ENCODE measurements at places on chromosomes 12 and 14. TPM values are rescaled to one million over a fixed set of nuclear protein-coding genes. Genes with fewer than 3 reads are reported as not detected.

The FIGNL2 gene
- total RNA-seq = 2.1 TPM

GRCh38 chr12:91695964-91696363 lies 449.7 kb downstream of the BTG1 start:
- H3K36me3 ChIP-seq = no peaks in the 10 kb centered on the region
- H3K4me3 ChIP-seq = no peak overlapping the region
- H3K27me3 ChIP-seq = no peaks in the 10 kb centered on the region
- H3K4me1 ChIP-seq = no peaks in the 10 kb centered on the region
- H3K27ac ChIP-seq = no peak overlapping the region

- H3K27me3 ChIP-seq = no peaks in the 10 kb centered on the region
- H3K27ac ChIP-seq = no peak overlapping the region
- H3K4me1 ChIP-seq = no peaks in the 10 kb centered on the region
These were observed 463.4 kb upstream of the TMEM132C start for GRCh38 chr12:127803545-127803944.

DNA sequence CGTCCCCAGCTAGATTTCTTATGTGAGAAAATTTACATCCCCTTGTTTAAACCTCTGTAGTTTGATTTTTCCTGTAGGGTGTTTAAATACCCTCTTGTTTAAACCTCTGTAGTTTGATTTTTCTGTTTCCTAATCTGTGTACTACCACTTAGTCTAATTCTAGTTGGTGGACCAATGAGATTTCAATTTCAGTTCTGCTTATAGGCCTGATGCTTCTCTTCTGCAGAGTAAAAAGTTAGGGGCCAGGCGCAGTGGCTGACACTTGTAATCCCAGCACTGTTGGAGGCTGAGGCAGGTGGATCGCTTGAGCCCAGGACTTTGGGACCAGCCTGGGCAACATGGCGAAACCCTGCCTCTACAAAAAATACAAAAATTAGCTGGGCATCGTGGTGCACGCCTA lies 11.5 kb downstream of the UBC start:
- DNase-seq = no peak
- H3K27ac ChIP-seq = no peak overlapping the region
- H3K4me3 ChIP-seq = no peak overlapping the region
- no peaks in the 10 kb centered on the region for H3K27me3 ChIP-seq

- peaks cover 41% of the 10 kb centered on the region for H3K4me1 ChIP-seq
- H3K27me3 ChIP-seq = no peaks in the 10 kb centered on the region
- H3K4me3 ChIP-seq = no peak overlapping the region
- no peaks in the 10 kb centered on the region for H3K36me3 ChIP-seq
These were observed 133.1 kb downstream of the DAAM1 start for GRCh38 chr14:59321626-59321949.

- peaks cover 25% of the 10 kb centered on the region for H3K27me3 ChIP-seq
- no peak overlapping the region for H3K4me3 ChIP-seq
- H3K4me1 ChIP-seq = no peaks in the 10 kb centered on the region
- DNase-seq = no peak
- H3K36me3 ChIP-seq = no peaks in the 10 kb centered on the region
These were observed 20.7 kb upstream of the TMEM106C start for GRCh38 chr12:47942614-47943225.

- H3K4me3 ChIP-seq = no peak overlapping the region
- no peak for DNase-seq
These were observed 1018.5 kb downstream of the LRFN5 start for GRCh38 chr14:42624980-42625761.

GRCh38 chr12:51848326-51848727 lies at the start of gene FIGNL2:
Gene FIGNL2 (minus strand): TSS chr12:51848718. CDS start chr12:51822413, 26,305 bp downstream.
- H3K27ac ChIP-seq = peak within 1 kb of the TSS; percentile 94
- H3K4me3 ChIP-seq = peak within 1 kb of the TSS; percentile 76
- no peaks in the 10 kb centered on the region for H3K36me3 ChIP-seq
- H3K27me3 ChIP-seq = peaks cover 22% of the 10 kb centered on the region
- peaks cover 78% of the 10 kb centered on the region for H3K4me1 ChIP-seq
- DNase-seq = no peak

GRCh38 chr14:87185961-87186560 lies 806.9 kb downstream of the GALC start:
- no peak overlapping the region for H3K27ac ChIP-seq
- no peaks in the 10 kb centered on the region for H3K27me3 ChIP-seq
- no peak overlapping the region for H3K4me3 ChIP-seq
- no peaks in the 10 kb centered on the region for H3K36me3 ChIP-seq
- DNase-seq = no peak

The AMIGO2 gene
- 4.1 TPM for total RNA-seq

The SMARCD1 gene
- total RNA-seq = 45.9 TPM

The ZFHX2 gene
- 3.9 TPM for total RNA-seq

GRCh38 chr14:25521616-25522015 lies 471.7 kb upstream of the STXBP6 start:
- H3K36me3 ChIP-seq = no peaks in the 10 kb centered on the region
- no peak for DNase-seq
- no peak overlapping the region for H3K4me3 ChIP-seq
- H3K27ac ChIP-seq = no peak overlapping the region

Data from tibial nerve (tissue), 4 donors.